ENCODE measurements at places on chromosomes 7 and 10.

DNA sequence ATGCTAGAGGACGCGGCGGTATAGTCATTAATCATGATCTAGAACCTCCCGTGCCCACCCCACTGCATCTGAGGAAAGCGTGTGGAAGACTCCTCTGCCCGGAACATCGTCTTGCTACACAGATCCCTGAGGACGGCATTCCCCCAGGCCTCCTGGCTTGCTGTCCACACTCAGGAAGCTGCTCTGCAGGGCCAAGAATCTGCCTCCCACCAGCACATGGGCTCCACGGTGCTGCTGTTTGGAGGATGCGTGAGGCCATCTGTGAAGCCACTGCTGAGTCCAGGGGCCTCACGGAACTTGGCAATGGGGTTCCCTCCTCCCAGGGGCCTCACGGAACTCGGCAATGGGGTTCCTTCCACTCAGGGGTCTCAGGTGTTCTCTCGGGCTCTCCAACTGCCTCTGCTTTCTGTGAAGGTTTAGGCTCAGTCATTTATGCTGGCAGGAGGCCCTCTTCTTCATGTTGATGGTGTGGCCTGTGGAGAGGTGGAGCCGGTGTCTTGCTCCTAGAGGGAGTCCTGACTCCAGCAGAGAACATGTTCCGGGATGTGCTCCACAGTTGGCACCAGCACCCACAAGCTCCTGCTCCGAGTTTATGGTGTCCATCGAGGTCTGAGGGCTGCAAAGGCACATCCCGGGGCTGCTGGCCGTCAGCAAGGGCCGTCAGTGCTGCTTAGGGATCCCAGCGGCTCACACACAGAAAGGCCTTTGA is 273.3 kb downstream of the DNAJB6 start:
- no peak for DNase-seq

- DNase-seq = no peak
Observed at GRCh38 chr10:3111621-3112163, 44.3 kb downstream of the PFKP start.

- DNase-seq = no peak
Observed at GRCh38 chr10:61970182-61971002, 68.9 kb downstream of the ARID5B start.

DNA sequence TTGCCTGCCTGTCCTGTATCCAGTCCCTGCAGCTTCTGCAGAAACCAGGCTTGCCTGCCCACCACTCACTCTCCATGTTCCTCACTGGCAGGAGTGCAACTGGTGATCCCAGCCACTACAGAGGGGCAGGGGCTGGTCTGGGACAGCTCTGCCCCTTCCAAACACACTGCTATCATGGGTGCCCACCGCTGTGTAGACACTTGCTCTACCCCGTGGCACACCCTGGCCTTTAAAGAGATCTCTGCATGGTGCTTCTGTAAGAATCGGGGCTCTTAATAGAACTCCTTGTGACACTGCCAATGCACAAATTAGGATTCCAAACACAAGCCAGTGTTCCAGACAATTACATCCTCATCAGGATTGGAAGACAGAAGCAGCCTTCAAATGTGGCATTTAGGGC is 41.7 kb downstream of the C10orf90 start:
- DNase-seq = no peak

DNA sequence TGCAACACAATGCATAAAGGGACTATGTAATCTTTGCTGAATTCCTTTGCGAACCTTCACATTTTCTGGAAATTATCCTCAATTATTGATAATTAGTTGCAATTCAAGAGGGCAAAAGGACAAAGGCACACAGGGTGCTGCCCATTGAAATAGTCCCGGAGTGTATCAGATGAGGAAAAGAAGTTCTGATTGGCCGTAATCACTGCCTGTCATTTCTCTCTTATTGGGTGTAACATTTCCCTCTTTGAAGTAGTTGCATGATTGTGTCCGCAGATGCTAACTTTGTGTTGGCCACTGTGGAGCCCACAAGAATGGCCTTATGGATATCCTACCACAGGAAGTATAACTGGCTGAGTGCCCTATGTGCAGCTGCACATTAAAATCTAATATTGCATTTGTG is 35.1 kb upstream of the TAS2R16 start:
- DNase-seq = no peak

- DNase-seq = no peak
Observed at GRCh38 chr10:7853226-7853842, 35.0 kb downstream of the TAF3 start.

- no peak for DNase-seq
Observed at GRCh38 chr7:49247759-49248158, 323.4 kb downstream of the CDC14C start.

GRCh38 chr10:103491729-103492364 is 1.7 kb upstream of the NEURL1 start:
- peak; percentile 97 for DNase-seq

GRCh38 chr10:99921948-99922347 is 87.8 kb downstream of the DNMBP start:
- DNase-seq = no peak

GRCh38 chr10:6843481-6843881 is 263.4 kb upstream of the PRKCQ start:
- no peak for DNase-seq

GRCh38 chr7:111987115-111987826 is 218.9 kb downstream of the DOCK4 start:
- peak; percentile 62 for DNase-seq

DNA sequence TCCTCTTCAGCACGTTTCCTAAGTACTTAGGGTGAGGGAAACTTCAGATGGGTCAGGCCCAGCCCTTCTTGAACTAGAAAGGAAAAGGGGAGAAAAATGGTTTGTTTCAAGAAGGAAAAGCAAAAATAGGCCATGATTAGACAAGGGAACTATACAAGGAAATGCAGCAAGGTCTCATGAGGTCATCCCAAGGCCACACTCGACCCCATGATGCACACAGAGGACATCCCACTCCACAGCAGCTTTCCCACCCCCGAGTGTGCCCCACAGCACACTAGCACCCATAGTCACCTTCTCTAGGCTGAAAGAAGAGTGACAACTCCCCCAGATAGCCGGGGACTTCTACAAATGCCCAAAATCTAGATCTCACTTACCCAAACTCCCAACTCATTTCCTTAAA is 173.4 kb downstream of the FAM107B start:
- no peak for DNase-seq

GRCh38 chr7:99437946-99438572 is 539 bp downstream of the PTCD1 start:
- no peak for DNase-seq

DNA sequence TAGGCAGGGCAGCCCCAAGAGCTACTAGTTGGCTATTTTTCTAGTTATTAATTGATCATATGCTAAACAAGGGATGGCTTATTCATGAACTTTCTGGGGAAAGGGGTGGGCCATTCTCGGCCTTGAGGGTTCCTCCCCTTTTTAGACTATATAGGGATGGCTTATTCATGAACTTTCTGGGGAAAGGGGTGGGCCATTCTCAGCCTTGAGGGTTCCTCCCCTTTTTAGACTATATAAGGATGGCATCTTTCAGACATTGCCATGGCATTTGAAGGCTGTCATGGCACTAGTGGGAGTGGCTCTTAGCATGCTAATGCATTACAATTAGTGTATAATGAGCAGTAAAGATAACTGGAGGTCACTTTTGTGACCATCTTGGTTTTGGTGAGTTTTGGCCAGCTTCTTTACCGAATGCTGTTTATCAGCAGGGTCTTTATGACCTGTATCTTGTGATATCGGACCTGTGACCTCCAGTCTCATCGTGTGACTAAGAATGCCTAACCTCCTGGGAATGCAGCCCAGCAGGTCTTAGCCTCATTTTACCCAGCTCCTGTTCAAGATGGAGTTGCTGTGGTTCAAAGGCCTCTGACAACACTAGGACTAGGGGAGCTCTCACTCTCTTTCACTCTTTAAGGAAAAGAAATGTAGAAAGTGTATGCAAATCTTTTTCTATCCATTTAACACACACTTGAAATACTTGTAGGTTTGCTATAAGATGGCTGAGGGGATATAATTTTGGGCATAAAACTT is 7.8 kb downstream of the FHIP2A start:
- DNase-seq = no peak

DNA sequence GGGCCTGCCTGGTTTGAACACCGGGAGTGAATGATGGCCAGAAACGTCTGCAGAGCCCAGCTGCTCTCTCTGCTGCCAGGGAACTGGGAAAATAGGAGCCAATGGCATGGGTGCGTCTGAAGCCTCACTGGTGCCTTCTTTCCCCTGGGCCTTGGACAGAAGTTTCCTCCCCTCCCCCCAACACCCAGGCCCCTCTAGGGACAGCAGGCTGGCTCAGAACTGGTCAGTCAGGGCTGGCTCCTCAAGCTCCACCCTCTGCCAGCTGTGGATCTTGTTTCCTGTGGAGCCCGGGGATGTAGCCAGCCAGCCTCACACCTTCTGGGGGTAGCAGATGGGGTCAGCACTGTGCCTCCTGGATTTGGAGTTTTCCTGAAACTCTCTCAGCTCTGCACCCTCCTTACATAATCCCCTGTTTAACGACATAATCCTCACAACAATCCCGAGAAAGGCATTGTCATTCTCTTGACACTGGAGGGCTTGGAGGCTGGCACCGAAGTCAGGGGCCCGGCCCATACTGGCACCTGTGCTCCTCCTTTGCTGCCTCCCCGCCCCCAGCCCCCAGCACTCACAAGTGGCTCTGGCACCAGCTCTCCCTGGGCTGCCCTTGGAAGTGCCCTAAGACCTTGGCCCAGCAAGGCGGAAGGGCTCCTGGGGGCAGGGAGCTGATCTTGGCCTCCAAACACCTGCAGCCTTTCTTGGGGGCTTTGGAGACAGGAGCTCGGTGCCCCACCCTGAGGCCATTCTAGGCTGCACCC is 5.7 kb downstream of the LDB3 start:
- no peak for DNase-seq

- DNase-seq = peak; percentile 70
Observed at GRCh38 chr7:36291387-36292316, 98.0 kb upstream of the ANLN start.

- DNase-seq = peak; percentile 65
Observed at GRCh38 chr10:12391206-12391605, 41.9 kb downstream of the CAMK1D start.

DNA sequence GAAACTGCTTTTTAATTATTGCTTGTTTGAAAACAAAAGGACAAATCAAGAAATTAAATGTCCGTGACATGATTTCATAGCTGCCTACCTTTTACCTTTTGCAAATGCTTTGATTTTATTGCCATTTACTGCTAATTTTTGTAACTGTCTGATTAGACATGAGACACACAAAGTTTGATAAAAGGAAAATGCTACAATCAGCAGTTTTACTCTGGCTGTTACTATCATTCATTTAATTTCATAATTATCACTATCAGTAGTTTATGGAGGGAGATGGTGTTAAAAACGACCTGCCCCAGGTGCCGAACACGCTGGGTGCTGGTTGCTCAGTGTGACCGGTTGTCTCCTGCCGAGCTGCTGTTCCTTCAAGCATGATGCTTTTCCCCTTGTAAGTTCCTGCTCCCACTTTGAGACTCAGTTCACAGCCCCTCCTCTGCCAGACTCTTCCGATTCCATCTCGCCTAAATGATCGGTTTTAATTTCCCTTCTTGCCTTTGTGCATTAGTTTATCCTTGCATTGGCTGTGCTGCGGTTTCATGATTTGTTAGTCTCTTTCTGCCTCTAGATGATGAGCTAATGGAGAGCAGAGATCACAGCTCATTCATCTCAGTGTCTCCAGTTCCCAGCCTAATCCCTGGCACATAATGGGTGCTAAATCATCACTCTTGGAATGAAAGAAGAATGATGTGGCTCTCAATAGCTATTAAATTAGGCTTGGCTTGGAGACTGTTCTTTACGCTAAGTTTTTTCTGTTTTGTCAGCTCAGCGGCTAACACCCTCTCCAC is 110.6 kb downstream of the PFKFB3 start:
- DNase-seq = no peak
